ENCODE measurements at places on chromosomes 2 and 18. TPM values are rescaled to one million over a fixed set of nuclear protein-coding genes. Genes with fewer than 3 reads are reported as not detected.

The CFAP210 gene
- not detected for total RNA-seq

The RNF144A gene
- total RNA-seq = 11.9 TPM

The CIB4 gene
- total RNA-seq = not detected

The INPP5D gene
- 5.1 TPM for total RNA-seq

The ASPRV1 gene
- 0.94 TPM for total RNA-seq

The FAM117B gene
- total RNA-seq = 4.1 TPM
